Tongue (tissue), 3 donors: ENCODE measurements at places on chromosomes 6 and 20. TPM values are rescaled to one million over a fixed set of nuclear protein-coding genes. Genes with fewer than 3 reads are reported as not detected.

- no peak for DNase-seq
Measured at GRCh38 chr6:30741789-30742315, 635 bp downstream of the FLOT1 start.

DNA sequence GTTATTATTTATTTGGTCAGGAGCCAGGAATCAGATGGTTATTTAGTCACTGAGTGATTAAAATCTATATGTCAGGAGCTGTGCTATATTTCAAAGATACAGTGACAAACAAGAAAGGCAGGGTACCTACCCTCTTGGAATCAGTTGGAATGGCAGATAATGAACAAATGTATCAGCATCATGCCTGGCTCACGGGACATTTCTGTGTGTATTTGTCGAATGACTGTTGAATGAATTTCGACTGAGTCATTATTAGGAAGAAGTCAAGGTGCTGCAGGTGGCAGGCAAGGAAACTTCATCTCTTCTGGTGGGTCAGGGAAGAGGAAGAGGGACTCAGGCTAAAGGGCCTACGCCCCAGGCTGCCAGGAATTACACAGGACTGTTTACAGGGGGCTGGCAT, 13.6 kb downstream of the PKIG start:
- DNase-seq = no peak

DNA sequence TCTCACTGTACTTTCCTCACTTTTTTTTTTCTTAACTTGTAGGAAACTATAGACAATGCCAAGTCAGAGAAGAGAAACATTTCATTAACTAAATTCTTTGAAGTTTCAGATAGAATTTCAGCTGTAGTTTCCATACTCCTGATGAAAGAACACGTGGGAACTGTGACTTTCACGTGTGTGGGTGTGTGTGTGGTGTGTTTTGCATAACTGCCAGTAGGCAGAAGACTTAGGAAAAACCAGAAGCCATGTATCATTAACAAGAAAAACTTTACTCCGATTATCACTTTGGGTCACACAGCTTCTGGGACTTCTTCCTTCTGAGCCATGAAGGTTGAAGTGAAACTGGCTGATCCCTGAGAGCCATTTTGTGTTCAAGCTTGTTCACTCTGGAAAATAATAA, 483.3 kb downstream of the TFAP2B start:
- DNase-seq = no peak

GRCh38 chr20:35284992-35285805, 627 bp upstream of the EIF6 start:
- DNase-seq = no peak

- DNase-seq = no peak
Measured at GRCh38 chr6:139175389-139175948, 40.6 kb downstream of the HECA start.

- peak; percentile 36 for DNase-seq
Measured at GRCh38 chr6:21947731-21948386, 349.0 kb downstream of the PRL start.

GRCh38 chr20:17643531-17644188, 38.4 kb downstream of the RRBP1 start:
- peak; percentile 47 for DNase-seq

- peak; percentile 41 for DNase-seq
Measured at GRCh38 chr6:33632558-33633039, 11.5 kb downstream of the ITPR3 start.

- DNase-seq = peak; percentile 6
Measured at GRCh38 chr6:55014321-55015088, 159.8 kb upstream of the HCRTR2 start.

DNA sequence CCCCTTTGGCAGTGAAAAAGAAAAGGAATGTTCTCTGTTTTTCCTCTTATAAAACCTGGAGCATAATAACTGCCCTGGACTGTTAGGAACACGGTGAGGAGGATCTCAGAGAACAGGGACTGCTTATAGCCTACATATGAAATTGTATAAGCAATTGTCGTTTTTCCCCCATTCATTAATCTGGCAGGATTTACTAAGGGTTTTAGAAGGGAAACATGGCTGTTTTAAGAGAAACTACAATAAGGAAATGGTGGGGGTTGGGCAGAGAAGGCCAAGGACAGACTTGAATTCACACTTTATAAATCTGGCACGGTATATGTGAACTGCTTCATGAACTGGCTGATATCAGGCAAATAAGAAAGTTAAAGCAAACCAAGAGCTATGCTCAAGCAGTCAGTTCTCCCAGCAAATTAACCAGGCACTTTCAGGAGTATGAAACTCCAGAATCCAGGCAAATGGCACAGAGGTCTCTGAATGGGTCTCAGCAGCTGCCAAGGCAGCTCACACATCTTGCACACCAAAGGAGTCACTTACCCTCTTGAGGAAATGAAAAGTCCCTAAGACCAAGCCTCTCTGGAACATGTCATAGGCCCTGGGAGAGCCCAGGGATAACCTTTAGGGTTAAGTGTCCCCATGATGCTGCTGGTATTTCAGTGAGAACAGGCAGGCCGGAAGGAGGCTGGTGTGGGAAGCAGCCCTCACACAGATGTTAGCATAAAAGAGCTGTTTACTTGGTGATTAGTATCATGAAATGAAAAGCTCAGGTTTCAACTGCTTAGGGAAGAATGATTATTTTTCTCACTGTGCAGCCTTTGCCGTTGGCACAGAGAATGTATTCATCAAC, 260.5 kb upstream of the MARCKS start:
- peak; percentile 72 for DNase-seq

Gene BRPF3
- 13.4 TPM for total RNA-seq

- no peak for DNase-seq
Measured at GRCh38 chr6:69379518-69379917, 417.3 kb downstream of the LMBRD1 start.

DNA sequence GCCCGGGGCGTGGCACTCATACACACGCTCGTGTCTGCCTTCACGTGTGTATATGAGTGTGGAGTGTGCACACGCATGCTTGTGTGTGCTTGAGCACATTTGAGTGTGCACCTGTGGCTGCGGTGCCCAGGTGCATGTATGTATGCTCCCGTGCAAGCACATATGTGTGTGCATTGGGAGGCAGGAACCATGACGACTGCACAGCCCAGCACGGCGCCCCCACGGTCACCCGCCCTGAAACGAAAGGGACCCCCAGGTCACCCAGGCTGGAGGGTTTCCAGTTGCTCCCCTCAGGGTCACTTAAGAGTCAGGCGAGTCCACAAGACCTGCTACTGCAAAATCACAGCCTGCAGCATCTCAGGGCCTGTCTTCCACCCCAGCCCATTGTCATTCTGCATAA, 94.7 kb downstream of the YTHDF1 start:
- DNase-seq = no peak

DNA sequence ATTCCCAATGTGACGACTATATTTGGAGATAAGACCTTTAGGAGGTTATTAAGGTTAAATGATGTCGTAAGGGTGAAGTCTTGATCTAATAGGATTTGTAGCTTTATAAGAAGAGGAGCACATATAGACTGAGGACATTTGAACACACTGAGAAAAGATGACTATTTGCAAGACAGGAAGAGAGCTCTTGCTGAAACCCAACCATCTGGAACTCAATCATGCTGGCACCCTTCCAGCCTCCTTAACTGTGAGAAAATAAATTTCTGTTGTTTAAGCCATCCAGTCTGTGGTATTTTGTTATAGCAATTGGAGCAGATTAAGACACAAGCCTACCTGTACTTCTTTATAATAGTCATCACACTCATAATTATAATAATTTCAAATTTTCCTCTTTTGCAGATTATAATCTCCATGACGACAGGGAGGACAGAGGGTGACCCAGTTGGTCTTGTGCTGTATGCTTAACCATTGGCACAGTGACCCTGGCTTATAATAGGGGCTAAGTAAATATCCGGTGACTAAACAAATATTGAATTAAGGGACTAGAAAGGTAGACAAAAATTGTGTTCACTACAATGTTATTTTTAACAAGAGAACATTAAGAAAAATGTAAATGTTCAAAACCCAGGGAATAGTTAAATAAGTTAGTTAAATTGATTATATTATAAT, 206.4 kb upstream of the HDDC2 start:
- DNase-seq = peak; percentile 43

- no peak for DNase-seq
Measured at GRCh38 chr6:6908121-6908520, 199.6 kb upstream of the RREB1 start.

DNA sequence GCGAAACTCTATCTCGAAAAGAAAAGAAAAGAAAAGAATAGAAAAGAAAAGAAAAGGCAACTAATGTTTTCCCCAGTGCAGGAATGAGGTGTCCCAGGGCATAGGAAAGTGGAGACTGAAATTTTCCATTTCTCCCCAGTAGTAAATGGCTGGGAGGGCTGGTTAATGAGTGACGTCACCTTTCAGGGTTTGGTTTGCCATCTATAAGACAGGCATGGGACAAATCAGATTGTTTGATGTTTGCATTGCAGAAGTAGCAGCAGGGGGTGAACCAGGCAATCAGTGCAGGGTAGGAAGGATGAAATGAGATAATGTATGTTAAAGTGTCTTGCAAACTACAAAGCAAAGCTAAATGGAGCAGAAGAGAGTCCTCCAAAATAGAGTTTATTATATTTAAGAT, 533.4 kb downstream of the PKHD1 start:
- no peak for DNase-seq

- DNase-seq = no peak
Measured at GRCh38 chr6:105443941-105444340, 41.1 kb upstream of the PREP start.

DNA sequence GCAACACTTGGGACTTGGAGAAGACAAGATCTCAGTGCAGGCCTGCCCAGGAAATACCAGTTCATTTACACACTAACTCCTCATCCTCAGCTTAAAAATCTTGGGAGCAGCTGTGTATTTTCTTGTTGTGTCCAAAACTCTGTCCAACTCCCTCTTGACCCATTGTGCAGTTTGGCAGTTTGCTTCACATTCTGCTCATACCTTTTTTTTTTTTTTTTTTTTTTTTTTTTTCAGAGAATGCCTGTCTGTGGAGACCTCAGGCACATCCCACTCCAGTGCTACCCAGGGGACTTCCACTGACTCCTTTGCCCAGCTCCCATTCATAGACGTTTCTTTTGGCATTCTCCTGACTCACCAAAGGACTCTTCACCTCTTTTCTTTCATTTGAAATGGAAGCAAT, 265.8 kb upstream of the TCF21 start:
- peak; percentile 19 for DNase-seq

- no peak for DNase-seq
Measured at GRCh38 chr20:18421608-18422007, 45.2 kb downstream of the DZANK1 start.
